Suprapubic skin (tissue), 4 donors: ENCODE measurements at places on chromosomes 7 and 10.

GRCh38 chr7:40986351-40986873 lies 716.5 kb downstream of the INHBA start:
- DNase-seq = no peak

- DNase-seq = no peak
These were observed 20.6 kb downstream of the EDRF1 start for GRCh38 chr10:125739994-125740679.

DNA sequence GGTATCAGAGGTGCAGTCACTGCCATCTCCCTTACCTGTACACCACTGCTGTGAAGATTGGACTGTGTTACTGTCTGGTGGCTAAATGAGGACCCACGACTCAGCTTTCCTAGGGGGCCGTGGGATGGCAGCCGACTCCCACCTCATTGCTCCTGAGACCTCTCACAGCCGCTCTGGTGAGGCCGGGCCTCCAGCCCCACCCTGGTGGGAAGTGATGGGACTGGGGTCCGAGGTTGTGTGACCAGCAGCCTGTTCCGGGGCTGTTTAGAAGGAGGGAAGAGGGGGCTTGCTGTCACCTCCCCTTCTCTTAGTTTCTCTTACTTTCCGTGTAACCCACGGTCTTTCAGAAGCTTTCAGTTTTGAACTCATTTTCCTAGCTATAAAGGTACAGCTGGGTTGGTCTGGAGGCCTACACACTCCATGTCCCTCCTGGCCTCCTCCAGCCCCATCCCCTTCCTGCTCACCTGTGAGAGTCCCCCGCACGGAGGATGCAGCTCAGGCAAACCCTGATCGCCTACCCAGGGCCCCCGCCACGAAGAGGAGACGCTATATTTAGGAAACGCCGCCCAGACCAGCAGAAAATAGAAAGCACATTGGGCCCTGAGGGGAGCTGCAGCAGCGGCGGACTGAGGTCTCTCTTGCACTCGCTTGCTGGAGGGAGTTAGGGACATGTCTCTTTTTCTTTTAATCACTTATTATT lies 4.6 kb downstream of the EMX2 start:
- no peak for DNase-seq

DNA sequence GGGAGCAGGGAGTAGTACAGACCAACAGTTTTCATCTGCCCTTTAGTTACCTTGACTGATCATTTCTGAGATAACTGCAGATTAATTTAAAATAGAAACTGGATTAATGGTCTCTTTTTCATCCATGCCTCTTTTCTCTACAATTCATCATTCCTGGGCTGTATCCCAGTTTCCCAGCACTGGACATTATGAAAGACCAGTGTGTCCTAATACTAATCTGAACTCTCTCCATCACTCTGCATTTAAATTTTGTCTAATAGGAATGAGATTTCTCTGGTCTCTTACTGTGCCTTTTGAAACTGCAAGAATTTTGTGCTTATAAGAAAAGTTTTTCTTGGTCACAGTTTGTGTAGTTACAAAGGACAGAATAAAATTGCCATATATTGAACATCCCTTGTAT lies 12.7 kb downstream of the PLEKHA8 start:
- no peak for DNase-seq

GRCh38 chr10:1573334-1573969 lies 163.9 kb downstream of the ADARB2 start:
- DNase-seq = peak; percentile 76

- no peak for DNase-seq
These were observed 126.0 kb upstream of the FGFR2 start for GRCh38 chr10:121724282-121724681.

- DNase-seq = no peak
These were observed 5.6 kb downstream of the CH25H start for GRCh38 chr10:89201345-89202032.
